ENCODE measurements at places on chromosomes 6 and 20. TPM values are rescaled to one million over a fixed set of nuclear protein-coding genes. Genes with fewer than 3 reads are reported as not detected.

BNIP5 gene
- not detected for total RNA-seq

FOXS1 gene
- total RNA-seq, result not detected

TP53TG5 gene
- total RNA-seq, result not detected

STMND1 gene
- total RNA-seq, result 0.14 TPM
